GM04503 (cell line): ENCODE measurements at places on chromosomes 2 and 18.
A peak's percentile ranks its signal among the peaks of the same experiment; 100 is the strongest.

- DNase-seq, result no peak
Measured at GRCh38 chr18:74529811-74530583, 4.3 kb upstream of the CNDP1 start.

DNA sequence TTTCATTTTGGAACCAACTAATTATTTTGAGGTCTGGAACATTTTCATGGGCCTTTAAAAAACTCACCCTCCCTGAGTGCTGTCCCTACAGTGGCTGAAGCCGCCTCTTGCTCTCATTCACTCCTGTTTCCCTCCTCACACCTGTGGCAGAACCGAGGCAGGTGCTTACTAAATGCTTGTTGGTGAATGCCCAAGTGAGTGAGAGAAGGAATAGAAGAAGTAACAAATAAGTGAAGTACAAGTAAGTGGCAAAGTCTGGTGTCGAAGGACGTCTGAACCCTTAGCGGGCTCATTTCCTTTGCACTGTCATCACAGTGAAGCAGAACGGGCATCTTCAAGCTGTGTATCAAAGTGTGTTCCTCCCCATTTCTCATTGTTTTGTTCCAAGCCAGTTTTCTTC is 135.2 kb downstream of the RHBDD1 start:
- no peak for DNase-seq

DNA sequence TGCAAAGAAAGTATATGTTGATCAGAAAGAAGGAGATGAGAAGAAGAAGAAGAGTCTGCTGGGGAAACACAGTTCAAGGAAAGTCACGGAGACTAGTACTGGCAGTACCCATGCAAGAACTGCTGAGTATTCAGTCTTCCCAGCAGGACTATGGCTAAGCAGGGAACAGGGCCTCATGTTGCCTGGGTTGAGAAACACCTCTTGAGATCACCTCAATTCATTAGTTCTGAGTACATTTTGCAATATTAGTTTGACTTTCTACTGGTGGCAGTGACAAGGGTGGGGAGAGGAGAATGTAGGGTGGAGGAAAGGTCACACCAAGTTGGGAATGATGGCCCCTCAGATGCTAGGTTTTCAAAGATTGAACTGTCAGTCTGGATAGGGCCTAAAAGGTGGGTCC is 50.5 kb downstream of the MRPL33 start:
- DNase-seq, result no peak

DNA sequence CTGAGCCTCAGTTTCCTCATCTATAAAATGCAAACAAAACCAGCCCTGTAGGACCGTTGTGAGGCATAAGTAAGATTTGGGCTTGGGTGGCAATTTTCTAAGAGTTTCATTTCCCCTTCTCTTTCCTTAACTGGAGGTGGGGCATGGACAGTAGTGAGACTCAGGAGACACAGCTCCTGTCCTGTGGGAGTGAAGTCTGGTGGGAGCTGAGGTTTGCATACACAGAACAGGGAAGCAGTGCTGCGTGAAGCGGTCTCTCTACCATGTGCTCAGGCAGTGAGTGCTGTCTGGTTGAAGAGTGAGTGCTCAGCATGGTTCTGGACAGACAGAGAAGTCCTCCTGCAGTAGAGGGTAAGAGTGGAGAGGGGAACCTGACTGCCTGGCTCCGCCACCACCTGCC is 62.3 kb upstream of the MCFD2 start:
- DNase-seq, result no peak

DNA sequence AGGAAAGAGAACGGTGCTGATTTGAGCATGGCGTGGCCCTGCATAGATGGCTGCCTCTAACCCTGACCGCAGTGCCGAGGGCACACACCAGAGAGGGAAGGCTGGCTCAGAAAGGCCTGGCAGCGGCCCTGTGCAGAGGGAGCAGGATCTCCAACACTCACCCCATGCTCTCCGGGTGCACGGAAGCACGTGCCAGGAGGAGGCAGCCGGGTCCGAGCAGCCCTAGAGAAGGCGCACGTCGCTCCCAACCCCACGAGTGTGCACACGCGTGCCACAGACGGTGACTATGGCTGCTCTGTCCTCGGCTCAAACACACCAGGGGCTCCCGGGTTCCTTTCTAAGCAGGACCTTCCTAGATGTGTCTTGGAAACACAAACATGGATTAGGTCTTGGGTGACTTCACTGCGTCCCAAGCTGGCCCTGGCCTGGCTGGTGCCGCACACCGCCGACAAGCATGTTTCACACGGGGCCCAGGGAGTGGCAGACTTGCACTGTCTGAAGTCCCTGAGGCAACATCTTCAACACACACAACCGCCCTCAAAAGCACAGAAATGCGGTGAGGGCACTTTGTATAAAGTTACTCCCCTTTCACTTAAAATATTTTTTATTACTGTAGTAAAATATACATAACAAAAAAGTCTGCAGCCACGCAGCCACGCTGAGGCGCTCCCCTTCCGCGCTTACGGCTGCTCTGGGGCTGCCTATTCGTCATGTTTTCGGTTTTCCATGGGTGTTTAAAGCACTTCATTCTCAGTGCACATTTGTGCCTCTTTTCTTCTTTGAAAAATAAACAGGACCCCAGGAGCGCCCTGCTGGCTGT is 110.0 kb downstream of the ZNF516 start:
- DNase-seq, result no peak

DNA sequence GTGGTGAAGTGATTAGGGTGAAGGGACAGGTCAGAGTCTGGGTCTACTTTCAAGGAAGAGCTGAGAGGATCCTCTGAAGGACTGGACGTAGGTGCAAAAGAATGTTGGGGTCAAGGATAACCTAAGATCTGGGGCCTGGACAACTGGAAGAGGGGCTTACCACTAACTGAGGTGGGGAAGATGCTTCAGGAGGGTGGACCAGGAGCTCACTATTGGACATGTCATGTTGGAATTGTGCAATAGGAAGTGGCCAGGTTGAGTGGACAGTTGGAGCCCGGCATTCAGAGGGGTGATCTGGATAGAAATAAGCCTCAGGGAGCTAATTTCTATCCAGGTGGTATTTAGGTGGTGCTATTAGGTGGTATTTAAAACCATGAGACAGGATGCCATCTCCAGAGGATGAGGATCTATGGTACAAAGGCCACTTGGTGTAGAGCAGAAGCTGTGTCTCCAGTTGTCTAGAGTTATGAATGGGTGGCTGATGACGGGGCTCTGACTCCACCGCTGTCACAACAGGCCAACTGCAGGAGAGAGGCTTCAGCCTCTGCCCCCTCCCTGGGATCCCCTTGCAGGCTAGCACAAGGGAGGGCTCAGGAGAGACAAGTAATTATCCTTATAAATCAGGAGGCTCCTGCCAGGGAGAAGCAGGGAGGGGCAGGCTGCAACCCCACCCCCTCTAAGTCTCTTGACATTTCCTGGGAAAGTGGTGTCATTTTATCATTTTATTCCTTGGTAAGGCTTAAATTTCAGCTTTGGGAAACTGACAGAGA is 158.0 kb downstream of the SMAD7 start:
- DNase-seq, result no peak

DNA sequence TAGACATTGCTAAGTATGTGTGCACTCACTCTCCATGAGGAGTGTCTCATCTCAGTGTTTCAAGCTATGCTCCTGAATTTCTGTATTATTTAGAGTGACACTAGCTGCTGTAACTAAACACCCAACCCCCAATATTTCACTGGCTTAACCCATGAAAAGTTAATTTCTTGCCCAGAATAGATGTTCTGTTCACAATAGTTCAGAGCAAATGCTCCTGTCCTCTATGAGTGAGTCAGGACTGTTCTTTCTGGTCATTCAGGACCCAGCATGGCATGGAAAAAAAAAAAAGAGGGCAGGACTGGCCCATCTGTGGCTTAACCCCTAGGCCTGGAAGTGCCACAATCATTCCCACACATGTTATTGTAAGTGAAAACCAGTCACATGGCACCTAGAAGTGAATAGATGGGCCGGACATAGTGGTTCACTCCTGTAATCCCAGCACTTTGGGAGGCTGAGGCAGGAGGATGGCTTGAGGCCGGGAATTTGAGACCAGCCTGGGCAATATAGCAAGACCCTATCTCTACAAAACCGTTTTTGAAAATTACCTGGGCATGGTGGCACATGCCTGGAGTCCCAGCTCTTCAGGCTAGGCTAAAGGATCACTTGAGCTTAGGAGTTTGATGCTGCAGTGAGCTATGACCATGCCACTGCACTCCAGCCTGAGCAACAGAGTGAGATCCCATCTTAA is 663.6 kb downstream of the IRS1 start:
- no peak for DNase-seq

DNA sequence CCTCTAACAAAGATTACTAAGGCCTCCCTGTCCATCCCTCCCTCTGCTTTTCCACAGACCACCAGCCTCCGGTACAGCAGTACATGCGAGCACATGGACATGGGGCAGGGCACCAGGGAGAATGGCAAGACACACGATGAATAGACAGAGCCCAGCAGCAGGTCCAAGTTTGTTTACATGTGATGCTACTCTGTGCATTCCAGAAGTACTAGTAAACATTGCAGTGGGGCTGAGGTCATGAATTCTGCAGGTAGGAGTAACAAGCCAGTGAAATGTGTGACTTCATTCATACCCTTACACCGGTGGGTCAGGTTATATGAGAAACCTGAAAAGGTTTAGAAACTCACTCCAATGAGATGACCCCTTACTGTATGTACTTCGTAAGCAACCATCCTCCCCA is 205.7 kb downstream of the BCL11A start:
- no peak for DNase-seq

GRCh38 chr2:201261471-201261870 is 1.1 kb downstream of the CASP8 start:
- DNase-seq, result no peak

DNA sequence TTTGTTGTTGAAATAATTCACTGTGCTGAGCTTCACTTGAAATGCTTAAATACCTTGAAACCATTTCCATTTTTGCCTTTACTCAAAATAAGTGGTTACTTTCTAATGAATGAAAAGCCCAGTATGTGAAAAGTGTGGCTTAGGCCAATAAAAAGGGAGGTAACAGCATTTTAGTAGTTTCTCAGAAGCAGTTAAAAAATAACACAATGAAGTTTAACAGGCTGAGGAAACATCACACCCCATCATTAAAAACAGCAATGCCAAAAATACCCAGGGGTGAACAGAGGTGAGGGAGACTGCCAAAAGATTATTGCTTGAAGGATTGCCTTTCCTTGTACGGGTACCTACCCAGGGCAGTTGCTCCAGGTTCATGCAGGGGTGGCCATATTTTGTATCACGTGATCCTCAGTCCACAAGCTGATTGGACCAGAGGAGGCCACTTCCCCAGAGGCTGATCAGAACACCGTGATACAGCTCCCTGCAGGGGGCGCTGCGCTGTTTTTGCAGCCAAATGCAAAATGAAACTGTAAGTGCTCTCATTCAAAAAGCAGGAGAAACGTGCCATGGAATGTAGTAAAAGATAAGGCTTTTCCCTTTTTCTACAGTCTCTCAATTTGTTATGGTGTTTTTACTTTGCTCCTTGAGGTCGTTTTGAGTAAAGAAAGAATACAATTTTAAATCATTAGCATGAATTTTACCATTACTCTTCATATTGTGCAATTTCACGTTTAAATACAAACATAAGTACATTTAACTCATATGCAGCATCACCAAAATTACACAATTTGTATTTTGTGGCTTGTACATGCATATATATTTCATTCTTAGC is 70.2 kb upstream of the SH3BP4 start:
- DNase-seq, result peak; percentile 47

DNA sequence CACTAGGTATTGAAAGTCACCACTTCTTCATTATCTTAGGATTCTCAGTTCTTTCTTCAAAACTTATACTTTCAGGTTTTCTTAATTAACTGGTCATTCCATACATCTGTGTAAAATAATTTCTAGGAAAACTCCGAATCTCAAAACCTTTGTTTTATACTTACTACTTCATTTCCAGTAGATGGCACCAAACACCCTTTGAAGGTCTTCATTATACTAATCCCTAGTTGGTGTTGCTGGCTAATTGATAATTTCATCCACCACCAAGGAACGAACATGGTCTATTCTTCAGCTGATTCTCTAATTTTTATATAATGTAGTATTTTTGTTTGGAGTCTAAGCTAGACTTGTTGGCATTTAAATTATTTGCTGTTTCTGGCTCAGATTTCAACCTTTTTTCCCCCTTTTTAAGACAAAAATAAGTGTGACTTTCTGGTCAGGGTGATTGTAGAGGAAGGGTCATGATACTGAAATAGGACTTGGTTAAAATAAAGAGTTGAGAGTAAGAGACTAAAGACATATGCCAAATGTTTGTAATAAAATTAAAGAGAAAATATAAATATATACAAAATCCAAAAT is 2.8 kb upstream of the MXD1 start:
- DNase-seq, result no peak

- DNase-seq, result no peak
Measured at GRCh38 chr2:156334496-156335478, 2.3 kb upstream of the NR4A2 start.

DNA sequence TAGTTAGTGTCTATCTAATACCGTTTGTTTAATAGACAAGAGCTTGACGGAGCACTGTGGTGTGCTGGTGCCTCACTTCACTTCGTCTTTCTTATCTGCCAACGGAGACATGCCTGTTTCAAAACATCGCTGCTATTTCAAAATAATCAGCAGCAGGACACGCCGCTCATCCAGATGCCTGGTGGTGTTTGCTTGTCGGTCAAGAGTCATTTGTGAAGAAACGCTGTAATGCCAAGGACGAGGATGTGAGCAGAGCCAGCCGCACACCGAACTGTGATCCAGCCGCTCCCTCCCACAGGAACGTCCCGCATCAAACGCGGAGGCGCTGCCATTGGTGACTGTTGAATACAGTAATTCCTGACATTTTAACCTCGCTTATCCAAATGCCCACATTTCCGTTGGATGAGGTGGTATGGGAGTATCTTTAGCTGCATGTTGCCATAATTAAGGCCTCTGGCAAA is 432.4 kb downstream of the FBXO15 start:
- DNase-seq, result no peak

- no peak for DNase-seq
Measured at GRCh38 chr2:179745635-179746256, 115.7 kb downstream of the ZNF385B start.

DNA sequence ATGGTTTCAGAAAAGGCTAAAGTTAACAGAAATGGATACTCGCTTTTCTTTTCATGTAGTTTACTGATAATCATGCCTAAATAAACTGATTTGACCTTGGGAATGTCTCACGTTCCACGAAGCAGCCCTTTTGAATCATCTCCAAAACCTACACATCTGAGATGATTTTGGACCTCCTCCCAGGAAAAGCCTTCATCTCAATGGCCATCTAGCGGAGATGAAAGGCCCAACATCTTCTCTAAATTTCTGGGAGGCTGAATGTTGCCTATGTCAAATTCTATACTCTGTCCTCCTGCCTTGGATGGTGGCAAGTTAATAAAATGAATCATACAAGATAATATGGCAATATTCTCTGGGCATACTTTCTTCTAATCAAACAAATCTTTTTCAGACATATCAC is 448.5 kb downstream of the ZEB2 start:
- no peak for DNase-seq
